ENCODE measurements at places on chromosomes 7 and 10.

- DNase-seq: no peak
These were observed 8.8 kb downstream of the MXI1 start for GRCh38 chr10:110216240-110216639.

DNA sequence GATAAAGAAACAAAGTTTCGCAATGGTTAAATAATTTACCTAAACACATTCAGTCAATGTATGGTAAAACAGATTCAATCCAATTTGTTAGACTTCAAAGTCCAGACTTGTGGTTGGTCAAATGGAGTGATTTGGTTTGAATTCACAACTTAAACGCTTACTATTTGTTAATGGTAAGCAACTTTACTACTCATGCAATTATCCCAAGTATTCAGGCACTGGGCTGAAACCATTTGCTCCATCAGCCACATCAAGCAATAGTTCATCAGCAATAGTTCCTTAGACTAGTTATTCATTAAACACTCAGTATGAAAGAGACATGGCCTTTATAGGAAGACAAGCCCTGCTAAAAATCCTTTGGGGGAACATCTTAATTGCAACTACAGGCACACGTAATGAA lies 253.0 kb downstream of the AGMO start:
- DNase-seq: no peak

- no peak for DNase-seq
These were observed 343.4 kb downstream of the PRPF18 start for GRCh38 chr10:13930120-13930519.

GRCh38 chr7:119026391-119026790 lies 801.9 kb downstream of the ANKRD7 start:
- no peak for DNase-seq

DNA sequence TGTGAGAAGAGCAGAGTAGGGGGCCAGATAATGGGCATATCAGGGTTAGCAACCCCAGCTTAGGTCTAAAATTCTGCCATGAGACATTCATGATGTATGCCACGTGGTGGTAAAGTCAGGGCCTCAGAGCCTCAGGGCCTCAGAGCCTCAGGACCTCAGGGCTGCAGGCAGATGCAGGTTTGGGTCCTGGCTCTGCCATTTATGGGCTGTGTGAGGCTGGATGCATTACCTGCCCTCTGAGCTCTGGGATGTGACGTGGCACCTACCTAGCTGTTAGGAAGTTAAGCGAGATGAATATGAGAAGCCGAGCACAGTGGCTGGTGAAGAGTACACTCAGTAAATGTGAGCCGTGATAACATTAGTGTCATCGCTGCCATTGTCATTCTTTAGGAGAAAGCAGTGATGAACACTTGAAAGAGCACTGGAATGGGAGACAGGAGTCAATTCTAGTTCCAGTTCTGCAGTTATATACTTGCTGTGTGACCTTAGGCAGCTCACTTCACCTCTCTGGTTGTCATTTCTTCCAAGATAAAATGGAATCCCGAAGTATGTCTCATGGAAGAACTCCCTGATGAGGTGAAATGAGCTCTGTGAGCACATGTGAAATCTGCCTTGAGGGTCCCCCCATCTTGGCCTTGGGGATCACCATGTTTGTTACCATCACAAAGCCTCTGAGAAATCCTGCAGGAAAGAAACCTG lies 127.2 kb downstream of the SH3PXD2A start:
- no peak for DNase-seq

GRCh38 chr7:20038676-20039075 lies 178.5 kb downstream of the MACC1 start:
- no peak for DNase-seq

- DNase-seq: no peak
These were observed 248.8 kb upstream of the FZD8 start for GRCh38 chr10:35890676-35891495.

GRCh38 chr7:17622451-17622850 lies 317.8 kb downstream of the SNX13 start:
- DNase-seq: no peak

- DNase-seq: no peak
These were observed 31.7 kb downstream of the CAMK1D start for GRCh38 chr10:12380999-12381398.

GRCh38 chr7:152406491-152406890 lies 29.3 kb downstream of the KMT2C start:
- DNase-seq: no peak

DNA sequence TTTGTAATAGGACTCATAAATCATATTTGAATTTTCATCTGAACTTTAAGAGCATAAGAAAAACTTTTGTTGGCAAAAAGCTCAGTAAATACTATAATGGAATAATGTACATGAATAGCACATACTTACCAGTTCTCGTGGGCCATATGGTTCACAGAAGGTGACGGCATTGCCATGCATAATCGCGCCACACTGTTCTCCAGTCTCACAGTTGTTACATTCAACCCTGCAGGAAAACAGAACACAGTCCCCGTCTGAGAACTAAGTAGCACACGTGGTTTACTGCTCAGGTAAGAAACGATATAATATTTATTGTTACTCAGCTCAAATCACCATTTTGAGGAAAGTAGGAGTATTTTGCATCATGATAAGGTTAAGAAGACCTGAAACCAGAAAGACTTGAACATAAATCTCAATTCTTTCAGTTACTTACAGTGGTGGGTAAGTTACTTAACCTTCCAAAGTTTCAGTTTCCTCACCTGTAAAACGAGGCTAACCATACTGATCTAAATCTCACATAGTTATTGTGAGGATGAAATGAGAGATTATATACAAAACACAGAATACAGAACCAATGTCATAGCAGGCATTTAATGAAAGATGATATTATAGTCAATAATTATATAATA lies 261.4 kb downstream of the RELN start:
- DNase-seq: no peak

- DNase-seq: no peak
These were observed 70.5 kb downstream of the AHR start for GRCh38 chr7:17368856-17369524.

DNA sequence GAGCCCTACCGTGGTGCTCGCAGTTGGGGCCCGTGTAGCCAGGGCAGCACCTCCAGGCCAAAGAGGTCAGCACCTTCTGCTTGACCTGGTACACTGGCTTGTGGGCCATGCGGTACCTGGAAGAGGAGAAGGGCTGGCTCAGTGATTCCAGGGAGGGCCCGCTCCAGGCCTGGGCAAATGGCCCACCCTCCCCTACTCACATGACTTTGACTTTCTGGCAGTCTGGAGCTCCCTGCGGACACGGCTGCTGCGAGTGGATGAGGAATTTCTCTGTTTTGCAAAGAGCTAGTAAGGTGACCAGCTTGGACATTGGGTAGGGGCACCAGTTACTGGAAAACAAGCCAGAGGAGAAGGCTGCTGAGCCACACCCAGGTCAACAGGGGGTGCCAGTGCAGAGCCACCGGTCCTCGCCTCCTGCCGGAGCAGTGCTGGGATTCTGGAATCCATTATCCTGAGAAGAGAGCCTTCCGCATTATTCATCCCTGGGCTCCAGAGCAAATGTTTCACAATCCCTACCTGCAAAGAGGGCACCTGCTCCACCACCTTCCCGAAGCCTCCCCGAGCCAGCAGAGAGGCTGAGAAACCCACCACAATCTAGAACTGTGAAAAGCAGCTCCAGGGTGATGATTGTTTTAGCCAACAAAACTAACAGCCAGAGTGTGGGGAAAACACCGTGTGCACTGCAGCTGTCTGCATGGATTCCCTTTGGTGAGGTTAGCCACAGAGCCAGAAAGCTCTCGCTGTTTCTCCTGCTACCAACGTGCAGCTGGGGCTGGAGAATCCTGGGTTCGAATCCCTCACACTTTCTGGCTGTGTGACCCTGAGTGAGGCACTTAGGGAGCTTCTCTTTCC lies 11.8 kb downstream of the MMRN2 start:
- peak; percentile 34 for DNase-seq

GRCh38 chr7:7765422-7765821 lies 47.0 kb upstream of the RPA3 start:
- DNase-seq: no peak

DNA sequence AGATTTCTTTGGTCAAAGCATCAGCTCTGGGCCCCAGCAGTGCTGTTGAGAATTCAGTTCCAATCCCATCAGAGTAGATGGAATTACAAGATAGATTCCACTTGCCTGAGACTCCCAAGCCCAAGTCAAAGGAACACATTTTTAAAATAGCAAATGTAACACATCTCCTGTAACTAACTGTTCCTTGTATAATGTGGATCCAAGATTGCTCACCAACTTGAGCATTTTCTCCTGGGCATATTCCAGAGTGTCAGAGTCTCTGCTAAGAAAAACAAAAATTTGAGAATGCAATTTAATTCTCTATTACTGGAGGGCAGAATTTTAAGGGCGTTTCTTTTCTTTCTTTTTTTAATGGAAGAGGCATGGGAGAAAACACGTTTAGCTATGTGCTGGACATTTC lies 136.7 kb downstream of the NEBL start:
- no peak for DNase-seq

- DNase-seq: peak; percentile 63
These were observed 112.2 kb downstream of the LARP4B start for GRCh38 chr10:819326-819725.

DNA sequence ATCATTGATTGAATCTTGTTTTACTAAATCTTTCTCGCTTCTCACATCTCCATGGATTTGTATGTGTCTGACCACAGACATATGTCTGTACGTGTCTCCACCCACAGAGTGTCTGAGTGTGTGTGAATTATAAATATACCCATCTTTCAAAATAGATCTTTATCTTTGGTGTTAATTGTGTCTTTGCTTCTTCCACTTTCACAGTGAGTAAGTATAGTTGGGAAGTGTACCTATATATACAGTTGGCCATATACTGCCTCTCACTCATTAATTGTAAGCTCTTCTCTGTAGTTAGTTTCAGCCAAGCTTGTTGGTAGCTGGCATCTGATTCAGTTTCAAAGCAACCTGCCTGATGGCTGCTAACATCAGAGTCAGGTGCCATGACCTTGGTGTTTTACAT lies 18.4 kb downstream of the EEPD1 start:
- DNase-seq: no peak

- DNase-seq: no peak
These were observed 484.7 kb downstream of the PTPRN2 start for GRCh38 chr7:158102897-158103296.

DNA sequence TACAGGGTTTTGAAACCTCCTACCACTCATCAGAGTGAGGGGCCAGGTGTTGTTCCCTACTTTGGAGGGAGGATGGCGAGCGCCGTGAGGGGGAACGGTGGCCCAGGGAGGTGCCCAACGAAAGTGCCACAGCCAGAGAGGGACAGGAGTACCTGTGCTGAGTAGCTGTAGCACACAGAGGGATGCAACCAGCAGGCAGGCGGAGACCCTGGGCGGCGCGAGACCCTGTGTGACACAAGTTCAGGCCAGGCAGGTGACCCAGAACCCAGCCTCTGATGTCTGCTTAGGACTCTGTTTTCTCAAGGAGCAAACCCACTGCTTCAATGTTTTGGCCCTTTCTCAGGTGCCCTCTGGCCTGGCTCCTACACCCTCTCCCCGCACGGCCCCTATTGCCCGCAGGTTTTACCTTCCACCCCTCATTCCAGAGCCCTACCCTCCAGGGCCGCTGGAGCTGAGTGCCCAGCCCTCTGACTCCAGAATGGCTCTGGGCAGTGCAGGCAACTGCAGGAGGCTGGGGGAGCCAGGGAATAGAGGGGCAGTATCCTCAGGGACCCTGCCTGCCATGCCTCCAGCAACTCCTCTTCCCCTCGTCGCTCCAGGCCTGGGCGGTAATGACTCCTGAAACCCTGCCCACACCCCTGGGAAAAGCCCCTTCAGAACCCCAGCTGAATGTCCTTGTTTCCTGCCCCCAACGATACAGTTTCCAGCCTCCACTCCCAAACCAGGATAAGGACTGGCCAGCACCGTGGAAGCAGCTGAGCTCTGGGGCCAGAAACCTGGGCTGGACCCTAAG lies 164.1 kb upstream of the RHEB start:
- DNase-seq: no peak

- peak; percentile 76 for DNase-seq
These were observed 112.1 kb downstream of the FAM53B start for GRCh38 chr10:124632064-124632531.

- DNase-seq: peak; percentile 86
These were observed 99.7 kb upstream of the PITRM1 start for GRCh38 chr10:3272300-3272699.

DNA sequence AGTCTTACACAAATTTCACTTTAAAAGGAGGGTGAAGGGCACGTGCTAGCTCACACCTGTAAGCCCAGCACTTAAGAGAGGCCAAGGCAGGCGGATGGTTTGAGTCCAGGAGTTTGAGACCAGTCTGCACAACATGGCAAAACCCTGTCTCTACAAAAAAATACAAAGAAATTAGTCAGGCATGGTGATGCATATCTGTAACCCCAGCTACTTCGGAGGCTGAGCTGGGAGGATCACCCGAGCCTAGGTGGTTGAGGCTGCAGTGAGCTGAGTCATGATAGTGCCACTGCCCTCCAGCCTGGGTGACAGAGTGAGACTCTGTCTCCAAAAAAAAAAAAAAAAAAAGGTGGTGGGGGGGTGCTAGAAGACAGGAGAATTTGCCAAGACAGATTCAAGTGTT lies 237.3 kb upstream of the KLF14 start:
- no peak for DNase-seq

- no peak for DNase-seq
These were observed 5.0 kb downstream of the TPK1 start for GRCh38 chr7:144830811-144831210.

GRCh38 chr10:62076891-62077290 lies 175.4 kb downstream of the ARID5B start:
- DNase-seq: peak; percentile 21

GRCh38 chr10:63692220-63692896 lies 171.2 kb downstream of the REEP3 start:
- peak; percentile 64 for DNase-seq

GRCh38 chr10:98538472-98538871 lies 91.7 kb upstream of the HPS1 start:
- no peak for DNase-seq

DNA sequence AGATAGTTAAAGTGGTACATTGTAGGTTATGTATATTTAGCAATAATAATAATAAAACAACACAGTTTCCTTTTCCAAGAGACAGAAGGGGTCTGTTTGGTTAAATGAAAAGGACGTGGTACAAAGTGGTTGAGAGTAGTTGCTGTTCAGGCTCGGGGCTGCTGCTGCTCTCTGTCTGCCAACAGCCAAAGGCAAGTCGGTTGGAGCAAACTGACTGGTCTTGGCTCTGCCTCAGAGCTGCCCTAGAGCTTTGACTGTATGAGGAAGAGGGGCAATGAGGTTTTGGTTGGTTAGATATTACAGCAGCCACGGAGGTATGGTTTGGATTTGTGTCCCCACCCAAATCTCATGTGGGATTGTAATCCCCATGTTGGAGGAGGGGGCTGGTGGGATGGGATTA lies 95.3 kb downstream of the CACNB2 start:
- DNase-seq: no peak

DNA sequence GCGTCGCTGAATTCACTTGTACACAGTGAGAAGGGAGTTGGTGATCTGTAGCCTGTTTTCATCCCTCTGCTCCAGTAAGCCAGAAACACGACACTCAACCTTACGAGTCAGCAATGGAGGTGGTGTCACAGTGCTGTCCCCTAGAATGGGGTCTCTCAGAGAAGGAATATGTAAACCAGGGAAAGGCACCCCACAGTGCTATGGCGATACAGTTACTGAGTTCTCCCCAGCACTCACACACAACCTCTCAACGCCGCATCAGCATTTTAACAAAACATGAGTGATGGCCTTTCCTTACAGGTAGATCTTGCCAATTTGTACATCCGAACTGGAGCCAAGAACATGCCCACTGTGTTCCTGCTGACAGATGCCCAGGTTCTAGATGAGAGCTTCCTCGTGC lies 196.3 kb downstream of the CDCA7L start:
- no peak for DNase-seq

GRCh38 chr7:121755818-121756552 lies 117.0 kb upstream of the PTPRZ1 start:
- no peak for DNase-seq

- DNase-seq: no peak
These were observed 20.3 kb downstream of the CHAT start for GRCh38 chr10:49634069-49634660.
